ENCODE measurements at places on chromosomes 6 and 20.

DNA sequence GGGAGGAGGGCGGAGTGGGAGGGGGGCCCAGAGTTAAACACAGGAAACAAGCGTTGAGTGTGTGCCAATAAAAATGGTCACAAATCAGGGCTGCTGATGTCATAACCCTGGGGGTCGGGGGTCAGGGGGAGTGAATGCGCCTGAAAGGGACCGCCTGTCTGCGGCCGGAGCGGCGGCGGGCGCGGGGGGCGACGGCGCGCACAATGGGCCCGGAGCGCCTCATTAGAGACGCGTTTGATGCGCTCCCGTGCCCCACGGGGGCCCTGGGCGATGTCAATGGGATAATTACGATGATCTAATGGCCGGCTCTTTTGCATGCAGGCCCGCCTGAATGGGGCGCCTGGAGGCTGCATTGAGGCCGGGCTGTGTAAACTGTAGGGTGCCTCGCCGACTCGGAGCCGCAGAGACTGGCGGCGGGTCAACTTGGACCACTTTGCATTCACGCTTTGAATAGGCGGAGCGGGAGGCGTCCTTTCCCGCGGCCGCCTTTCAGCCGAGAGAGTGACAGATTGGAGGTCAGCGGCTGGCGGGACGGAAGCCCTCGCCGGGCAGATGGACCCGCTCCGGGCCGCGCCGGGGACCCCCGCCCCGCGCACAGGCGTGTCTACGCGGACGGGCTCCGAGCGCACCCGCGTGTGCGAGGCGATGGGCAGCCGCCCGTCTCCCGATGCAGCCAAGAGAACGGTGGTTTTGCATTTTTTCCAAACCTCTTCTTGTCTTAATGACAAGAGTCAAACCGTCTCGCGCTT is 296.1 kb downstream of the TFAP2C start:
- DNase-seq, result no peak

GRCh38 chr6:36612101-36612625 is 18.0 kb downstream of the SRSF3 start:
- DNase-seq, result no peak

- no peak for DNase-seq
Observed at GRCh38 chr6:163338671-163339405, 75.7 kb upstream of the QKI start.

DNA sequence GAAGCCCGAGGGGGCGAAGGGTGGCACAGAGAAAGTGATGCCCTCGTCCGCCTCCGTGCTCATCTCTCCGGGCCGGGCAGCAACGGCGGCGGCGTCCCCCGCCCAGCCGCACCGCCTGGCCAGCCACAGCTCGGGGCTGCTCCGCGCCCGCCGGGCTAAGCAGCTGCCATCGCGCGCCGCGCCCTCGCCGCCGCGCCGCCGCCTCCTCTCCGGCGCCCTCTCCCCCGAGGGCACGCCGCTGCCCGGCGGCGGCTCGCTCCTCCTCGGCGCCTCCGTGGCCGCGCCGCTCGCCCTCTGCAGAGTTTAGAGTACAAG is 225 bp downstream of the MAP3K5 start:
- no peak for DNase-seq

- no peak for DNase-seq
Observed at GRCh38 chr20:57656821-57657534, 36.8 kb upstream of the ZBP1 start.

DNA sequence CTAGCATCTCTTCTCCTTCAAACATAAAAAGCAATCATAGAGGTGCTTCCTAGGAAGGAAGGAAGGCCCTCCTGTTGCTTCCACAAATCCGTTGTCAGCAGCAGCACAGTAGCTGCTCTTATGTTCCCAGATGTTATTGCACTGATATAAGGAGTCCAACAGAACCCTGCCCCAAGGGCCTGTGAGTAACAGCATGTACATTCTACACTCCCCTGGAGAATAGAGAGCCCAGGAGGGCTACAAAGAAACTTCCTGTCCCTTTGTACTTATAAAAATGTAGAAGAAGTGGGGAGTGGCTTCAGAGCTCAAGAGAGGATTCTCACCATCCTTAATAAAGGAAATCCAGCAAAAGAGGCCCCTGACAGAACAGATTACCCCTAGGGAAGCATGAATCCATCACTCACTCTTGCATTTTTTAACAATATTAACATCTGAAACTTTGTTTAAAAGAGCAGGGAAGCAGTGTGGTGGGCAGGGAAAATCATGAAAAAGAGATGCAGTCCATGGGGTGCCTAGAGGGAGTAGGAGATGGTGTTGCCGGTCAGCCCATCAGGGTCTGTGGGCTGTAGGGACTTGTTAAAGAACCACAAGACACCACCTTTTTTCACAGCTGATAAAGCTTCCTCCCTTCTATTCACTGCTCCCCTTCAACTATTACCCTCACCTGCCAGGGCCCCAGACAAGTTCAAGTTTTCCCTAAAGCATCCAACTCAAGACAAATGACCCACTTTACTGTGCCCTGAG is 104.5 kb upstream of the ADGRF1 start:
- DNase-seq, result no peak

DNA sequence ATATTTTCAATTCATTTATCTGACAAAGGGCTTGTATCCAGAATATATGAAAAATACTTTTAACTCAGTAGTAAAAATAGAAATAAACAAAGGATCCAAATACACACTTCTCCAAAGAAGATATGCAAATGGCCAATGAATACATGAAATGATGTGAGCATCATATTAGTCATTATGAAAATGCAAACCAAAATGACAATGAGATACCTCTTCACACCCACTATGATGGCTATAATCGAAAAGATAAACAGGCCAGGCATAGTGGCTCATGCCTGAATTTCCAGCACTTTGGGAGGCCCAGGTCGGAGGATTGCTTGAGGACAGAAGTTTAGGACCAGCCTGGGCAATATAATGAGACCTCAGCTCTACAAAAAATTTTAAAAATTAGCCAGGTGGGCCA is 33.8 kb upstream of the SMAP1 start:
- DNase-seq, result no peak

DNA sequence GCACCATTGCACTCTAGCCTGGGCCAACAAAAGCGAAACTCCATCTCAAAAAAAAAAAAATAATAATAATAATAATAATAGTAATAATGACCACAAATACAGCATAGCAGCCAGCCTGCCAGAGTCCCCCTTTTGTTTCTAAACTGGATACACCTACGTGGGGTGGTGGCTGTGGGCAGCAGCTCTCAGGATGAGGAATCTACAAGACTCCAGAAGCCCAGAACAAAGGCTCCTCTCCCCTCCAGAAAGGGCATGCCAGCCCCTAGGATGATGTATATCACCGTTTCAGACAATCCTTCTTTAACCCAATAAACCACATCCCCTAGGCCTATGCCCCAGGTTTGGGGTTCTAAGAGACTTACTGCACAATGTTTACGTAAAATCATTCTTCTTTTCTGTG is 155.9 kb downstream of the QRSL1 start:
- DNase-seq, result no peak

DNA sequence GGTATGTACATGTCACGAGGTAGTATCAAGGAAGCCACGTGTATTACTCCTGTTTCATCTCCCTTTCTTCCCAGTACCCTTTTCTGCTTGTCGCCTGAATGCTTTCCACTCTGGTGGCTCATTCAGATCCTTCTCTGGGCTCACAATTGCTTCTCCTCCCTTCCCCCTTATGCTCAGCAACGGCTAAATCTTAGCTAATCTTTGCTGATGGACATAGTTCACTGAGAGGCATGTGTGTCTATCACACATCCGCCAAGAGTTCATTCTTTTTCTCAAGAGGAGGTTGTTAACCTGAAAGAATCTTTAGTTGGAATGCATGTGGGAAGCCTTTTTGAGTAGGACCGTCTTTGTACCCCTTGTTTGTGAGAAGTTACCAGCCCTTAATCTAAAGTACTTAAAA is 25.8 kb upstream of the MROH8 start:
- DNase-seq, result no peak

DNA sequence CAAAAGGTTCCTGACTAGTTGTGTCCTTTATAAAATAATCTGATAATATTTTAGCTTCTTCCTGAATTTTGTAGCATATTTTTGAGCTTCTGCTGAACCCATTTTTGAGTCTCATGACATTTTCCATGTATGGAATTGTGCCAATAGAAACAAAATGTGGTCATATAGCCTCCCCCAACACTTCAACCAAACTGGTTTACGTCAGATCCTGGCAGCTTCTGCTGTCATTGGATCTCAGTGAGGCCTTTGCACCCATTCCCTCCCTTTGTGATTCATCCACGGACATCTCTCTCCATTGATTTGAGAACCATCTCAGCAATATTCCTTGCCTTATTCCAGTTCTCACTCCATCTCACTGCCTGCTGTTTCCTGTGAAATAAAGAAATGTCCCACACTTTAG is 166.0 kb upstream of the PROKR2 start:
- DNase-seq, result no peak

DNA sequence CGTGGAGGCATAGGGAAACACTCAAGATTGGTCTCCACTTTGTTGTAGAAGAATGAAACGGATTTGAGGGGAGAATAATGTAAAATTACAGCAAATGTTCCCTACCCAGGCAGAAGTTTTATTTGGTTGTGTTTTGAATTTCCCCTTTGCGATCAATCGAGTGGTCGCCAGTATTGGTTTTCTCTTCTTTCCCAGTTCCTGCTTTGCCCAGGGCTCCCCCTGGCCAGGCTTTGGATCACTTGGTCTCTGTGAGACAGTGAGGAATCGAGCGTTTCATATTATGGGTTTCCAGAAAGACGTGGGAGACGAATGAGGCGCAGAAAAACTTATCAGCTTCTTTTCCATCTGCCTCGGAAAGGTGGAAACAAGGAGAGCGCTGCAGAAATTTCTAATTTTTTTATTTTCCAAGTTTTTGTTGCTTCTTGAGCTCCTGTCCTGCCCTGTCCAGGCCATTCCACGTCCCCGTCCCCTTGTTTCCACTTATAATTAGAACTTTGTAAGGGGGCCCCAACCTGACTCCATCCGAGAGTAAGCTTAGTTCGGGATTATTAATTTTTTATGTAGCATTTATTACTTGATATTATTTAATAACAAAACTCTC is 7.5 kb upstream of the TBX18 start:
- DNase-seq, result no peak

GRCh38 chr6:44800171-44800783 is 412.8 kb downstream of the CDC5L start:
- DNase-seq, result no peak

GRCh38 chr6:1228754-1229191 is 83.1 kb upstream of the FOXQ1 start:
- DNase-seq, result no peak

DNA sequence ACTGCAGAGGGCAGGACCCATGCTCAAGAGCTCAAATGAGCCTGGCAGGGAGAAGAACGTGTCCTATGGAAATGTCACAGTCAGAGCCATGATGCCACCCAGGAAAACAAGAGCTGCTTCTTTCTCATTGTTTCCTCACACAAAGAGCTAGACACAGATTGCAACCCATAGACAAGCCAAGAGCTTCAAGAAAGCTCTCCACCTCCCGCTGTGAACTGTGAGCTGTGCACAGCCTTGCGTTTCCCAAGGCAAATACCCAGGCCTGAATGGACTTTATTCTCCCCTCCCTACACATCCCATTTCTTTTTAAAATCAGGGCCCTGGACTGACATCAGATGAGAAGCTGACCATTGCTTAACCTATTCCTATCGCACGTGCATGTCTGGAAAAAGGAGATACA is 388.8 kb downstream of the RNGTT start:
- no peak for DNase-seq

GRCh38 chr6:7062451-7063162 is 45.2 kb upstream of the RREB1 start:
- DNase-seq, result no peak

GRCh38 chr6:115706324-115706723 is 354.4 kb downstream of the FRK start:
- DNase-seq, result no peak

- DNase-seq, result no peak
Observed at GRCh38 chr20:33811776-33812151, 616 bp downstream of the CHMP4B start.

DNA sequence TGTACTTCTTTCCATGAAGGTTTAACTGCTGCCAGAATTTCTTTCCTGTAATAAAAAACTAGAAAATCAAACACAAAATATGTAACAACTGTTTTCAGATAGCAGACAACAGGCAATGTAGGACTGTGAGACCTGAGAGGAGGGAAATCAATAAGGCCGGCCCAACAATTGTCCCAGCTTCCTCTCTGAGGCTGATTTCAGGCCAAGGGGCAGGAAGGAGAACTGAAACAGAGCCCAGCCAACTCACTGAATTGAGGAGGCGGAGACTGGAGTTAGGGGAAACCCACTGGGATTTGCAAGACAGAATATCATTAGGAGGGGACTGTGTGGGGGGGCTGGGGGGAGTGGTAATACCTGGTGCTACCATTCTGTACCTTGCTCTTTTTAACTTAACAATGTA is 42.2 kb downstream of the FLRT3 start:
- no peak for DNase-seq

GRCh38 chr20:36601540-36601939 is 4.0 kb upstream of the RAB5IF start:
- no peak for DNase-seq

GRCh38 chr20:44800391-44801046 is 9.8 kb downstream of the RIMS4 start:
- DNase-seq, result no peak

DNA sequence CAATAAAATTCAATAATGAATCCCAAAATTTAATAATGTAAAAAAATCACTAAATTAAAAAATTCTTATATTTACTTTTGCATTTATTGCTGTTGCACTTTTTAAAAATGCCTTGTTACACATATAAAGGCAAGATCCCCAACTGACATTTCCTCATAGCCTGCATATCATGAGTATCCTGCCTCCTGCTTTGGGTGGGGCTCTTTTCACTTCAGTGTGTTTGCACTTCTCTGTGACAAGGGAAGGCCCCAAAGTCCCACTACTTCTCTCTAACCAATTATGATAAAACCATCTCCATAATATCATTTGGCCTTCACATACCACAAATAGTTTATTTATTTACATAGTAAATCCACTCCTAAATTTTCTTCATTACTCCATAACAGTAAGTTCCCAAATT is 446.1 kb upstream of the MARCKS start:
- DNase-seq, result no peak

GRCh38 chr20:18678549-18679419 is 90.9 kb downstream of the DTD1 start:
- DNase-seq, result no peak

DNA sequence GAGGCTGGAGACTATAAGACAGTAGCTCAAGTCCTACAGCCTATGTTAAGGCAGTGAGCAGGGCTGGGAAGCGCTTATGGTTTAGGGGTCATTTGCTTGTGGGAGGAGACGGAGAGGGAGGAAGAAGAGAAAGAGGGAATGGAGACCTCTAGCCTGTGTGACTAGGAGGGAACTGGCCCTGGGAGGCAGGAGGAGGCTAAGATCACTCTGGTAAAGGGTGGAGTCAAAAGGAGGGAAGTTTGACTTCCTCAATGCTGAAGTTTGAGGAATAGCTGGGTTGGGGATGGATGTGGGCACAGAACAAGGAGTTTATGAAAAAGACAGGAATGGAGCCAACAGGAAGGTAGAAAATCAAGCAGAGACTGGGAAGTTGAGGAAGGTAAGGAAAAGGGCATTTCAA is 6.4 kb upstream of the BACH2 start:
- no peak for DNase-seq
